Right lobe of liver (tissue), 6 donors: ENCODE measurements at places on chromosomes 16 and 17. TPM values are rescaled to one million over a fixed set of nuclear protein-coding genes. Genes with fewer than 3 reads are reported as not detected.

DNA sequence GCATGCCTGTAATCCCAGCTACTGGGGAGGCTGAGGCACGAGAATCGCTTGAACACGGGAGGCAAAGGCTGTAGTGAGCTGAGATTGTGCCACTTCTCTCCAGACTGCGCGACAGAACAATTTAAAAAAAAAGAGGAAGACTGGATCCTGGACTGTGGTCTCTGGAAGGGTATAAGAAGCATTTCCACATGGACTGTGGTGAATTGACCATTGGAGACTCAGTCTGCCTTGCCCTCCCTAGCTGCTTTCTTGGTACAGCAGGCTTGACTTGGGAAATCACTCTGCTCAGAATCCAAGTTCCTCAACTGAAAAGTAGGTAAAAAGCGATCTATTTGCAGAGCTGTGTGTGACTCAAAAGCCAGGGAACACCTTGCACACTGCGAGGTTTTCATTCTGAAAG, 1.0 kb upstream of the MGRN1 start:
- H3K27ac ChIP-seq, result peak overlapping the region; percentile 95
- H3K4me3 ChIP-seq, result no peak overlapping the region
- H3K36me3 ChIP-seq, result no peaks in the 10 kb centered on the region
- no peaks in the 10 kb centered on the region for H3K27me3 ChIP-seq

- peaks cover 7% of the 10 kb centered on the region for H3K4me1 ChIP-seq
- H3K36me3 ChIP-seq, result no peaks in the 10 kb centered on the region
- H3K27ac ChIP-seq, result no peak overlapping the region
- no peak for DNase-seq
Measured at GRCh38 chr16:50371936-50372595, 3.3 kb upstream of the BRD7 start.

GRCh38 chr17:40466298-40466971, 23.2 kb downstream of the IGFBP4 start:
- no peaks in the 10 kb centered on the region for H3K27me3 ChIP-seq
- H3K4me3 ChIP-seq, result no peak overlapping the region
- H3K27ac ChIP-seq, result no peak overlapping the region
- no peaks in the 10 kb centered on the region for H3K4me1 ChIP-seq
- DNase-seq, result no peak

DNA sequence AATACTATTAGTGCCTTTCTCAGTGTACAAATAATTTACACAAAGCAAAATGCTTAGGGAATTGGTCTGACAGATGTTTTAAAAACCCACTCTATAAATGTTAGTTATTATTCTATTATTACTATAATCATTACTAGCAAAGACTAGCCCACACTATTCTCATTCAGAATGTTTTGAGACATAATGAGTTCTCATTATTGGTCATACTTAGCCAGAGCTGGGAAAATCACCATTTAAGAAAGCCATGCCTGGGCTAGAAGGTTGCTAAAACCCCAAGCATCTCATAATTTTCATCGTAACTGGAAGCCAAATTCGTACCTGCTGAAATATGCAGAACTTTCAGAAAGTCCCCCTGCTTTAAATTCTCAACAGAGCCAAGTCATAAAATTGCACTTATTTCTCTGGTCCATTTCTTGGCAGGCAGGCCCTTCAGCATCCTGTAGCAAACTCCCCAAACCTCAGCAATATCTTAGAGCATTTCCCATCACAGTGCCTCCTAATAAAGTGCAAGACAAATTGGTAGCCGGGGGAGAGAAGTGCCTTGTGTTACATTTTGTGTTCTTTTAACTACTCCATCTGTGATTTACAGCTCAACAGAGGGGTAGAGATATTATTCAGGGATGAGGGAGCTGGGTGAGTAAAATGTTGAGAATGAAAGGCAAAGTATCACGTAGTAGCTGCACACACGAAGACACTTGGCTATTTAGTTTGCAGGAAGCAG, 79.8 kb upstream of the ADAMTS18 start:
- no peak overlapping the region for H3K27ac ChIP-seq
- H3K36me3 ChIP-seq, result no peaks in the 10 kb centered on the region
- no peaks in the 10 kb centered on the region for H3K4me1 ChIP-seq

- DNase-seq, result no peak
- H3K4me3 ChIP-seq, result no peak overlapping the region
- no peak overlapping the region for H3K27ac ChIP-seq
- no peaks in the 10 kb centered on the region for H3K27me3 ChIP-seq
- no peaks in the 10 kb centered on the region for H3K4me1 ChIP-seq
- H3K36me3 ChIP-seq, result no peaks in the 10 kb centered on the region
Measured at GRCh38 chr16:24534620-24535019, 4.7 kb upstream of the RBBP6 start.

GRCh38 chr17:67489273-67489672, 112.2 kb downstream of the PITPNC1 start:
- H3K36me3 ChIP-seq, result no peaks in the 10 kb centered on the region
- H3K4me1 ChIP-seq, result no peaks in the 10 kb centered on the region
- no peaks in the 10 kb centered on the region for H3K27me3 ChIP-seq
- DNase-seq, result no peak
- no peak overlapping the region for H3K27ac ChIP-seq

DNA sequence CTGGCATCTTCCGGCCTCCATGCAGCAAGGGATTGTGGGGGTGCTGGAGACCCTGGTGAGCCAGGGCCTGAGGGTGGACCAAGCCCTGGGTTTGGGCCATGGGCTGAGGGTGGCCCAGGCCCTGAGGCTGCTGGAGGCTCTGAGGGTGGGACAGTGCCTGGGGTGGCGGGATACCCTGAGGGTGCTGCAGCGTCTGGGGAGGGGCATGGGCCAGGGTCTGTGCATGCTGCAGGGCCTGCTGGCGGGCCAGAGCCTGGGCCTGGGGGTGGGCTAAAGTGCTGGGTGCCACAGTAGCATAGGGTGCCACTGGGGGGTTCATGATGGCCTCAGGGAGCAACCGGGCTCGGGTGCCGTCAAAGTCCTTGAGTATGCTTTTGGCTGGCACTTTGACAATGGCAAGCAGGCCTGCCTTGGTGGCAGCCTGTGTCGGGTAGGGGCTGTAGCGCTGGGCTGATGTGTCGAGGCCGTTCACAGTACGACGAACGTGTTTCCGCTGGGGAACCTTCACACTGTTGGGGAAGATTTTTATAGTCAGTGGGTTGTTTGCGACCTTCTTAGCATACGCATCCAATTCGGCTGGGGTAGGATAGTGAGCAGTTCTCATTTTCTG, 15.6 kb downstream of the TRAF4 start:
- H3K27ac ChIP-seq, result no peak overlapping the region
- no peaks in the 10 kb centered on the region for H3K27me3 ChIP-seq
- no peaks in the 10 kb centered on the region for H3K4me1 ChIP-seq
- H3K4me3 ChIP-seq, result no peak overlapping the region
- no peaks in the 10 kb centered on the region for H3K36me3 ChIP-seq
- DNase-seq, result no peak

GRCh38 chr16:23668873-23669272, 9.8 kb upstream of the PLK1 start:
- no peaks in the 10 kb centered on the region for H3K4me1 ChIP-seq
- no peaks in the 10 kb centered on the region for H3K27me3 ChIP-seq
- no peak overlapping the region for H3K4me3 ChIP-seq
- H3K27ac ChIP-seq, result no peak overlapping the region

- H3K36me3 ChIP-seq, result no peaks in the 10 kb centered on the region
- DNase-seq, result no peak
- H3K4me3 ChIP-seq, result no peak overlapping the region
- no peaks in the 10 kb centered on the region for H3K4me1 ChIP-seq
Measured at GRCh38 chr16:15952265-15952711, 2.9 kb downstream of the ABCC1 start.

- H3K27me3 ChIP-seq, result no peaks in the 10 kb centered on the region
- H3K4me3 ChIP-seq, result no peak overlapping the region
- H3K27ac ChIP-seq, result no peak overlapping the region
Measured at GRCh38 chr17:62666061-62666800, 38.8 kb downstream of the MRC2 start.

DNA sequence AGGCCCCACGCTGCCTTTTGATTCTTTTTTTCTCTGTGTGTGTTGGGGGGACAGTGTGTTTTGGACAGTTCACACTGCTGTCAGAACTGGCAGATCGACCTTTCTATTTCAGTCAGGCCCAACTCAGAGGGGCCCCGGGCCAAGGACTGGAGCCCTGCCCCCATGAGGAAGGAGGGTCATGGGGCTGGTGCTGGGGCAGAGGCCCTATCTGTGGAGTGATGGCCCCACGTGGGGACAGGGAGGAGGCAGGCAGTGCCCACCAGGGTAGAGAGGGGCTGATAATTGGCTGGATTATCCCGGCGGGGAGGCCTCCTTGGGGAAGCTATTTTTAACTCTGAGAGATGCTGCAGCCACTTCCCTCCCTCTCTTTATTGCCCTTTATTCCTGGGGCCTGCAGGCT, 5.7 kb upstream of the KCNJ12 start:
- H3K4me3 ChIP-seq, result no peak overlapping the region
- DNase-seq, result peak; percentile 73
- no peaks in the 10 kb centered on the region for H3K36me3 ChIP-seq
- no peak overlapping the region for H3K27ac ChIP-seq
- no peaks in the 10 kb centered on the region for H3K27me3 ChIP-seq
- no peaks in the 10 kb centered on the region for H3K4me1 ChIP-seq

GRCh38 chr17:61579961-61580360, 11.1 kb downstream of the NACA2 start:
- no peaks in the 10 kb centered on the region for H3K4me1 ChIP-seq
- no peak overlapping the region for H3K27ac ChIP-seq
- no peak for DNase-seq
- H3K27me3 ChIP-seq, result no peaks in the 10 kb centered on the region
- H3K36me3 ChIP-seq, result no peaks in the 10 kb centered on the region
- no peak overlapping the region for H3K4me3 ChIP-seq

DNA sequence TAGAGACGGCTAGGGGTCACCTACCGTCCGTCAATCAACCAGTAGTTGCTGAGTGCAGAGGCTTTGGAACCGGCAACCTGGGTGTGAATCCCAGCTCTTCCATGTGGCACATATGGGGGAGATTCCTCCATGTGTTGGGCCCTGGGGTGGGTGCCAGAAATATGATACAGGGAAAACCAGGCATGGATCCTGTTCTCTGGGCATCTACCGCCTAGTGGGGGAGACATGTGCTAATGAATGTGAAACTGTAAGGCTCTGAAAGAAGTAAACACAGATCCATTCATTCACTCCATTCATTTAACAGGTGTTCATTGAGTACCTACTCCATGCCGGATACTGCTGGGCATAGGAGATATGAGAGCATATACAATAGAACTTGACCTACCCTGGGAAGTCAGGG, 39.5 kb upstream of the SDK2 start:
- no peaks in the 10 kb centered on the region for H3K4me1 ChIP-seq
- no peak overlapping the region for H3K4me3 ChIP-seq
- no peaks in the 10 kb centered on the region for H3K27me3 ChIP-seq
- DNase-seq, result no peak
- H3K36me3 ChIP-seq, result no peaks in the 10 kb centered on the region
- H3K27ac ChIP-seq, result no peak overlapping the region

DNA sequence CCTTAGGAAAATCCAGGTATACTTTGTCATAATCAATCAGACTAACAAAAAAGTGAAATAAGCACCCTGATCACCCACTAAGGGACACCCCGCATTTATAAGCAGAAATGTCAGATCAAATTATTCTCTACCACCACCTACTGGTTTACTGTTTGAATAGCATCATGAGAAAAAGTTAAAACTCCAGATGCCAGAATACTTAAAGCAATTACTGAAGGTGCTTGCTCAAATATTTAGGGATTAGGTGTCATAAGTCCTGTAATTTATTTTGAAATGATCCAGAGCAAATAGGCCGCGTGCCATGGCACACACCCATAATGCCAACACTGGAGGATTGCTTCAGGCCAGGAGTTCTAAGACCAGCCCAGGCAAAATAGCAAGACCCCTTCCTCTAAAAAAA, 2.3 kb downstream of the TOP2A start:
- peak overlapping the region; percentile 26 for H3K27ac ChIP-seq
- no peak for DNase-seq

DNA sequence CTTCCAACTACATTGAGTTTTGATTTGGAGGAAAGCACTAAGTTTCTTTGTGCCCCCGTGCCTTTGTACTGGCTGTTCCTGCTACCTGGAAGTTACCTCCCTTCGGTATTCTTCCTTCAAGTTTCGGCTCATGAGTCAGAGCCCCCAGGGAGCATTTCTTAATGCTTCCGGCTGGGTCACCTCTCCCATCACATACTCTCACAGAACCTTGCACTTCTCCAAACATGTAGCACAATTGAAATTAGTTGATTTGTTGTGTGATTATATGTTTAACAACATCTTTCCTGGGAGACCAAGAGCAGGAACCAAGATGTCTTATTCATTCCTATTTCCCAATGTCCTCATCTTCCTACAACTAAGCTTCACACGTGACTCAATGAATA, 158.6 kb upstream of the CDH5 start:
- no peak overlapping the region for H3K4me3 ChIP-seq
- H3K27ac ChIP-seq, result no peak overlapping the region
- no peaks in the 10 kb centered on the region for H3K4me1 ChIP-seq
- no peaks in the 10 kb centered on the region for H3K36me3 ChIP-seq

DNA sequence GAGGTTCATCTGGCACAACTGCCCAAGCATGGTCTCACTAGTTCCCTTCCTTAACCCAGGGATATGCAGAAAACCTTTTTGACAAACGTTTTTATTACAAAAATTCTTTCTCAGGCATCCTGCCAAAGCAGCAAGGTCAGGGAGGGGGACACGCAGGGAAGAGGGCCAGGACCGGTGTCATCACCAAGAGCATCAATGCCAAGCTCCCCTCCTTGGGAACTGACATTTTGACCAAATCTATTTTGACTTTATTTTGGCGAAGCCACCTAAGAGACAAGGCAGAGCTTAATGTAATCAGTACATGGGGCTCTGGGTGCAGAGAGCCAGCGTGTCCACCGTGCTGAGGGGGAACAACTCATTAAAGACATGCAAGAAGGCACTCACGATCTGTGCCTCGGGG, 265.2 kb downstream of the CBLN1 start:
- H3K27ac ChIP-seq, result no peak overlapping the region
- no peaks in the 10 kb centered on the region for H3K36me3 ChIP-seq
- no peak for DNase-seq
- no peaks in the 10 kb centered on the region for H3K4me1 ChIP-seq
- H3K4me3 ChIP-seq, result no peak overlapping the region
- no peaks in the 10 kb centered on the region for H3K27me3 ChIP-seq

GRCh38 chr17:40820228-40820838, 2.1 kb downstream of the KRT10 start:
- no peaks in the 10 kb centered on the region for H3K27me3 ChIP-seq
- H3K4me3 ChIP-seq, result no peak overlapping the region

GRCh38 chr17:15900871-15901270, 44.1 kb upstream of the ADORA2B start:
- H3K27me3 ChIP-seq, result no peaks in the 10 kb centered on the region
- H3K27ac ChIP-seq, result no peak overlapping the region
- no peaks in the 10 kb centered on the region for H3K4me1 ChIP-seq
- no peak overlapping the region for H3K4me3 ChIP-seq
- no peaks in the 10 kb centered on the region for H3K36me3 ChIP-seq

- H3K27me3 ChIP-seq, result no peaks in the 10 kb centered on the region
- H3K36me3 ChIP-seq, result no peaks in the 10 kb centered on the region
- H3K27ac ChIP-seq, result peak overlapping the region; percentile 95
- peak overlapping the region; percentile 89 for H3K4me3 ChIP-seq
- H3K4me1 ChIP-seq, result peaks cover 44% of the 10 kb centered on the region
Measured at GRCh38 chr16:69329369-69330285, 761 bp downstream of the PDF start.

The LPO gene
- not detected for total RNA-seq

The MPHOSPH6 gene
- total RNA-seq, result 11.2 TPM
